Activated T-helper 1 cell treated with anti-CD3 and anti-CD28 coated beads, Interleukin-12 subunit alpha, Interleukin-12 subunit beta, Interleukin-2, Interleukin-4 antibody, amounts not matched to agents 30 ng/mL and 10 ng/mL and 1 ng/mL, durations not matched to agents 14 hours and 24 hours and 36 hours (primary cell): ENCODE measurements at places on chromosomes 3 and 15.

- DNase-seq, result no peak
Observed at GRCh38 chr3:50444213-50444612, 59.2 kb downstream of the CACNA2D2 start.

GRCh38 chr3:12231431-12231830, 57.4 kb upstream of the PPARG start:
- DNase-seq, result no peak

DNA sequence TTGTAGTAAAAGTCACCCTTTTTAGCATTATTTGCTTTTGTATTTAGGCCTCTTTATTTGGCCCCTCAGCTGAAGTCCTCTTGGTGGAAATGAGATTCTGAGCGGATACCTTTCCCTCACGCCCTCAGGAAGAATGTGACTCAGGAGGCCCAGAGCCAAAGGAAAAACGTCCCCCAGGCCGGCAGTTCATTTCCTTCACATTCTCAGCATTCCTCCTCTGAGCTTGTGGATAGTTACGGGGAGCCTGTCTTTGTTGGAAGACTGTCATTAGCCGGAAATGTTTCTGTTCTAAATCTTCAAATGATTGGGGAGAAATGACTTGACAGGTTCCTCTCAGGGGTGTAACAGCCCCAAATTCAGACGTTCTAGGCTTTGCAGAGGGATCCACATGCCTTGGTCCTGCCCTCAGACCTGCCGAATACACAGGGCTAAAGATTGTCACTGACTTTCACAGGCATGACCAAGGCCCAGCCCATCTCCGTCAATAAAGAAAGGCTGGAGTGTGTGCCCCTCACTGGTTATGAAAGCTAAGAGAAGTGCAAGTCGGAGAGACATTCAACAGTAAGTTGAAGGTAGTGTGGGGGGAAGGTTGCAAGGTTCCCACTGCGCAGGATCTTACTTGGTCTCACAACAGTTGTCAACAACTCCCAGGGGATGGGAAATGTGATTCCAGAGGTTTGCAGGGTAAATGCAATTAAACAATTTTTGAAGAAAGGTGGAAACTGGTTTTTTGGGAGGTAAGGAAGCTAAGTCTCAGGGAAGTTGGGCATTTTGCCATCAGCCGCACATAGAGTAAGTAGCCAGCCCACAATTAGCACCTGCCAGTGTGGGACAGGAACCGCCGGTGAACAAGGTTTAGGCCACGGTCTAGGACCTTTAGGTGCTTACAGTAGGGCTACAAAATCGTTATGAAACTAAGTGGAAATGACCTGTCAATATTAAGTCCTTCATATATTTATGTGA, 39.7 kb upstream of the MYZAP start:
- no peak for DNase-seq

DNA sequence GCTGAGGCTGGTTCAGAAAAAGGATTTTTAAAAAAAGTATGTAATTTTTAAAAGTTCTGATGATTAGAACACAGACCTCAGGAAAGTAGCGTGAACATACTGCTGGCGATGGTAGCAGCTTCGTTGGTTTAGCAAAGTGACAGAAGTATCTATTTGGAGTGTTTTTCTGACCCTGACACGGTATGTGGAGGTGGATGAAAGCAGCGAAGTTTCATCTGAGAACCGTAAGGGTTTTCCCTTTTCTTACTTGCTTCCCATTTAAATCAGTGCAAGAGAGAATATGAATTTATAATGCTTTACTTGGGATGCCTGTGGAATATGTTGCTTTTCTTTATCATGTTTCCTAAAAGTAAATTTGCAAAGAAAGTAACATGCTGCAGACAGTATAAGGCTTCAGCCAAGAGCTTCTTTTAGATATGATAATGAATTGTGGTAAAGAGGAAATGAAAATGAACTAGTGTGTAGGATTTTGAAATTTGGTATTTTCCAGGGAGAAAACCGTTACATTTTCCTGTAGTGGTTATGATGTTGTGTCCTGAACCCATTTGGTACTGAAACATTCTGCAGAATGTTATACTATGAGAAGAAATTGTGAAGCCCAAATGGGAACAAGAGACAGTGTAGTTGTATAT, 3.9 kb downstream of the CHST2 start:
- DNase-seq, result no peak

GRCh38 chr15:47614360-47615011, 102.8 kb upstream of the SEMA6D start:
- no peak for DNase-seq

GRCh38 chr15:64092864-64093626, 593 bp downstream of the CIAO2A start:
- peak; percentile 26 for DNase-seq
